Posterior vena cava (tissue), 2 donors: ENCODE measurements at places on chromosomes 5 and 9.

- DNase-seq, result no peak
These were observed 256.5 kb downstream of the CETN3 start for GRCh38 chr5:90153031-90153430.

- no peak for DNase-seq
These were observed 44.0 kb upstream of the PLPP1 start for GRCh38 chr5:55578771-55579170.

- DNase-seq, result peak; percentile 60
These were observed 6.0 kb downstream of the ISL1 start for GRCh38 chr5:51389288-51389576.

DNA sequence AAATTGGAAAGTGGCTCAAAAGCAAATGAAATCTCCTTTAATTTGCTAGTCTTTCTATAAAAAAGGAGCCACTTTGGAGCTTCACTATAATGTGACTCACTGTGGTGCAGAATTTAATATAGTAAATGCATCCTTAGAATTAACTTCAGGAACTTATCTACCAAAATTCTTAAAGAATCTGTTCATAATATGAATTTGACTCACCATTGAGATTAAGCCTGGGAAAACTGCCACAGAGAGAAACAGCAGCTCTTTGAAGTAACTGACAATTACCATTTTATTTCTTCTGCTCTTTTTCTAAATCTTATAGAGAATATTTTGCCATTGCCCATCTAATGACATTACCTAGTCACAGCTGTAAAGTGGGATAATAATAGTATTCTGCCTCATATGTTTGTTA, 211.9 kb upstream of the CDH6 start:
- DNase-seq, result no peak

- DNase-seq, result no peak
These were observed 716.5 kb downstream of the MTRR start for GRCh38 chr5:8585230-8586018.
